ENCODE measurements at places on chromosomes 7 and 10.

GRCh38 chr7:11810043-11810625, 21.9 kb downstream of the THSD7A start:
- DNase-seq, result no peak

DNA sequence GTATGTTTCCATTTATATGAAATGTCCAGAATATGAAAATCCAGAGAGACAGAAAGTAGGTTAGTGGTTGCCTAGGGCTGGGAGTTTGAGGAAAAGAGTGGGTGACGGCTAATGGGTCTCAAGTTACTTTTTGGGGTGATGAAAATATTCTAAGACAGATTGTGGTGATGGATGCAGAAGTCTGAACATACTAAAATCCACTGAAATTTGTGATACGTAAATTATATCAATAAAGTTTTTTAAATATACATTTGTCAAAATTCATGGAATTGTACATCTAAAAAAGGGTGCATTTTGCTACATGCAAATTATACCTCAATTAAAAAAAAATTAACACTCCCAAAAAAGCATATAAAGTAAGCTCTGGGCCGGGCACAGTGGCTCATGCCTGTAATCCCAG, 9.4 kb downstream of the DDIT4 start:
- no peak for DNase-seq

DNA sequence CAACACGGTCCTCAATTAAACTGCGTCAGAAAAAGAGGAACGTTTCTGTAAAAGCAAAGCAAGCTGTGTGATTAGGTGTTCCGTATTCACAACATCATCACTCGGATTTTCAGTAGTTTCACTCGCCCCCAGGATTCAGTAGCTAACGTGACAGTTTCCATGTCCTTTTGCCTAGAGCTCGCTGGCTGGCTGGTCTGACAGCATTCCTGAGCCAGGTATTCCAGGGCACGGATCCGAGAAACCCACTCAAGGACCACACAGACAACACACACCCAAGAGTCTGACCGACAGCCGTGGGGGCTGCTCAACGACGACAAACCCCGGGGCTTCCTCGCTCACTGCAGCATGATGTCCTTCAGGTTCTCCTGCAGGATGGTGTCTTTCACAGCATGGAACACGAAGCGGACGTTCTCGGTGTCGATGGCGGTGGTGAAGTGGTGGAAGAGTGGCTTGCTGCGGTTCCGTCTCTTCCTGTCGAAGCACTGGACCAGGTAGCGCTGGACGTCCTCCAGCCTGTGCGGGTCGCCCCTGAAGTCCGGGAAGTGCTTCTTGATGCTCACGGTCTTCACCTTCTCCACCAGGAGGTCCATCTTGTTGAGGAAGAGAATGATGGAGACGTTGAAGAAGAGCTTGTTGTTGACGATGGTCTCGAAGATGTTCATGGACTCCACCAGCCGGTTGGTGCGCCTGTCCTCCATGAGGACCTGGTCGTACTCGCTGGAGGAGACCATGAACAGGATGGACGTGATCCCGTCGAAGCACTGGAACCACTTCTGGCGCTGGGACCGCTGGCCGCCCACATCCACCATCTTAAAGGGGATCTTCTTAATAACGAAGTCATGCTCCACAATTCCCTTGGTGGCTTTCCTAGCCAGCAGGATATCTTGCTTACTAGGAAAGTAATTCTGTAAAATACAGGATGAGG, 43.1 kb downstream of the AMZ1 start:
- DNase-seq, result no peak

GRCh38 chr7:75617634-75618234, 121.0 kb downstream of the HIP1 start:
- DNase-seq, result peak; percentile 79
